Kidney epithelial cell (primary cell): ENCODE measurements at places on chromosomes 6 and 20. TPM values are rescaled to one million over a fixed set of nuclear protein-coding genes. Genes with fewer than 3 reads are reported as not detected.

DNA sequence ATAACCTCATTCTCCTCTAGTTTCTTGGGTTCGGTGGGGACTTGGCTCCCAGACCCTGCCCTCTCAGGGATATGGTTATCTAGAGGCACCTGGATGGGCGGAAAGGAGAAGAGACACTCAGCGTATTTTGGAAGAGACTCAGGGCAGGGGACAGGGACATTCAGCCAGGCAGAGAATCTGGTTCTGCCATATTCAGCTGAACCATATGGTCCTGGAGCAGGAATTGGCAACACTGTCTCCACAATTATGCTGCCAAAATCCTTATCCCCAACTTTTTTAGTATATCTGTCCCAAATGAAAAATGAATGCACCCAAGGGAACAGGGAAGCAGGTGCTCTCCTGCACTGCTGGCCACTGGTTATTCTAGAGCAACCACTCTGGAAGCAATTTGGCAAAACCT lies 17.7 kb downstream of the SDC4 start:
- DNase-seq = no peak

DNA sequence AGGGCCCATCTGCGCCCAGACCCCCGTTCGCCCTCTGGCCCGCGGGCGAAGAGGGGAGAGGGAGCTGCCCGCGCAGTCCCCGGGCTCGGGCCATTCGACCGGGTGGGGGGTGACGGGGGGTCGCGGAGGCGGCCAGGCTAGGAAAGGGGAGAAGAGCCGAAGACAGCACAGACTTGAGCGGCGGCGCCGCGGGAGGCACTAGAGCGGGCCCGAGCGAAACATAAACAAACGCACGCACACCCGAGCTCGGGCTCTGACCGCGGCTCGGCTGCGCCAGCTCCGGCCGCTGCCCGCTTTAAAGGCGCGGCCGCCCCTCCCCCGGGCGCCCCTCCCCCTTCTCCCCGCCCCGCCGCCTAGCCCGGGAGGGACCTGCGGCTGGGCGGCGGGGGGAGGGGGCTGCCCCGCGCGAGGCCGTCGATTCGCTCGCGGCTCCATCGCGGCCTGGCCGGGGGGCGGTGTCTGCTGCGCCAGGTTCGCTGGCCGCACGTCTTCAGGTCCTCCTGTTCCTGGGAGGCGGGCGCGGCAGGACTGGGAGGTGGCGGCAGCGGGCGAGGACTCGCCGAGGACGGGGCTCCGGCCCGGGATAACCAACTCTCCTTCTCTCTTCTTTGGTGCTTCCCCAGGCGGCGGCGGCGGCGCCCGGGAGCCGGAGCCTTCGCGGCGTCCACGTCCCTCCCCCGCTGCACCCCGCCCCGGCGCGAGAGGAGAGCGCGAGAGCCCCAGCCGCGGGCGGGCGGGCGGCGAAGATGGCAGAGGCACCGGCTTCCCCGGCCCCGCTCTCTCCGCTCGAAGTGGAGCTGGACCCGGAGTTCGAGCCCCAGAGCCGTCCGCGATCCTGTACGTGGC lies at the start of gene FOXO3:
TSS of gene FOXO3 (plus strand) at position 455 of the 846 bp plus-strand sequence. CDS start at position 747, 292 bp downstream.
- peak; percentile 65 for DNase-seq

GRCh38 chr6:38432479-38432878 lies 207.2 kb downstream of the BTBD9 start:
- no peak for DNase-seq

GRCh38 chr20:61954276-61955021 lies 111.2 kb downstream of the TAF4 start:
- no peak for DNase-seq

DNA sequence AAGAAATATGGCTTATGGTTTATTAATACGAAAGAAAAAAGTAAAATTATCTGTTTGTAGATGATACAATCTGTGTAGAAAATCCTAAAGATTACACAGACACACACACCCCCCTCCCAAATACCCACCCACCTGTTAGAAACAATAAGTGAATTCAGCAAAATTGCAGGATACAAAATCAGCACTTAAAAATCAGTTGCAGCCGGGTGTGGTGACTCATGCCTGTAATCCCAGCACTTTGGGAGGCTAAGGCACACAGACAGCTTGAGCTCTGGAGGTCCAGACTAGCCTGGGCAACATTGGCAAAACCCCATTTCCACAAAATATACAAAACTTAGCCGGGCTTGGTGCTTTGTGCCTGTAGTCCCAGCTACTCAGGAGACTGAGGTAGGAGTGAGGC lies 42.3 kb downstream of the NINL start:
- DNase-seq = no peak

DNA sequence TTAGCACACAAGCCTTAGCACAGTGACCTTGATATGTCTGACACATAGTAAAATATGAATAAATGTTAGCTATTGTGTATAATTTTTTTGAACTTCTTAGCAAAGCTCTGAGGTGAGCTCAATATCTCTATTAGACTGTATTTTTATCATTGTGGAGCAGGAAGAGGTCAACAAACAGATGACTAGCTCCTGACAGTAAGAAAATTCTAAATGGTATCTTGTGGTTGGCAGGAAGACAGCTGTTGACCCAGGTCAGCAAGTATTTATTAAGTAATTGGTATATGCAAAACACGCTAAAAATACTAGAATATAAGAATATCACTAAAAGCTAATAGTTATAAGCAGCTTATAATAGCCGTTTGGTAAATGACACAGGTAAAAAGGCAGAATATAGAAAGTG lies 77.5 kb upstream of the MARCKS start:
- no peak for DNase-seq

- DNase-seq = no peak
These were observed 11.8 kb downstream of the COL9A3 start for GRCh38 chr20:62828511-62829230.

DNA sequence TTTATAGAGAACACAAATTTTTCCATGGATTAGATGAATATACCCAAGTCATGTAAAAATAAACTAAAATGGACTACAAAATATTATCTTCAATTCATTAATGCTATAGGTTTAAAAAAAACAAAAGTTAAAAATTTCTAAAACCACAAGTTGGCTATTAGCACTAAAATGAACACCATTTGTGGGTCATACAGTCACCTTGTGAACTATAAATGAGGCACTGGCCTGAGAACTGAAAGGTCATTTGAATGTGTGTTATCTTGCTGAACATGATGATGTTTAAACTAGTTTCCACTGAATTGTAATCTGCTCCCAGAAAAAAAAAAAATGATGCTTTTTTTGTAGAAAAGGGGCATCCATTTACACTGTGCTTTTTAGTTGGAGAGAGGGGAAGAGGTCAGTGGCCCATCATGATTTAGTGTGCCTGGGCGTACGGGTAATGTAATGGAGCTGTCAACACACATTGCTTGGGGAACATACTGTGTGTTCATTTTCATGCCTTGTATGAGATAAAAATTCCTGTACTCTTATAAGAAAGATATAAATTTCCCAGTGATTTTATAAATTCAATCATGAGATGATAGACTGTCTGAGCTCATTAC lies 96.6 kb upstream of the FKBP1C start:
- no peak for DNase-seq

- no peak for DNase-seq
These were observed 12.4 kb upstream of the MYLK2 start for GRCh38 chr20:31806564-31807355.

- DNase-seq = peak; percentile 70
These were observed 49.9 kb upstream of the BMP5 start for GRCh38 chr6:55925292-55925691.

DNA sequence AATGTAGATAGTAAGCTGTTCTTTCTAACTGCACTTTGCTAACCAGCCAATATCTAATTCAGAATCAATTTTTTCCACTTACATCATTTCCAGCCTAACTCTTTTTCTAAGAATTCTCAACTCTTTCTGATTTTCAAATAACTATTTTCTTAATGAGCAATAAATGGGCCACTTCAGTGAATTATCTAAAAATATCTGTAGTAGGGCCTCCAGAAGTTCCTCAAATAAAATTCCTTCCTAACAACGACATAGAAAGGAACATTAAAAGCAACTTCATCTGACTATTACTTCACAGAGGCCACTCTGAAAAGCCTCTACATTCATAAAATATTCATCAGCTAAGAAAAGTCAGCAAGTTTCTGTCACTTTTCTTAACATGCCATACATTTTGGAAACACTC lies 4.8 kb downstream of the COL12A1 start:
- DNase-seq = no peak

DNA sequence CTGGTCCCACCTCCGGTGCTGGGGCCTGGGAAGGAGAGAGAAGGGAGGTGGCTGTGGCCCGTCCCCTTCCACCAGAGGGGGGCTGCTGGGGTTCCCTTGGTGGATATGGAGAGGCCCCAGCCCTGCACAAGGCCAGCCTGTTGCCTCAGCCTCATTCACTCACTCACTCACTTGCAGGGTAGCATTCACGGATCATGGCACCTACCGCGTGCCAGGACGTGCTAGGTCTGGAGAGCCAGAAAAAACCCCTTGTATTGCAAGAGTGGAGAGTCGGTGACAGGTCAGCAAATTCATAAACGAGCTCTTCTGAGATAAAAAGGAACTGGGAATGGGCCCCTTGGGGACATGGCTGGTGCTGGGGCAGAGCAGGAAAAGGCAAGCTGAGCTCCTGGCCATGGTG lies 6.4 kb upstream of the ZBTB46 start:
- DNase-seq = no peak

DNA sequence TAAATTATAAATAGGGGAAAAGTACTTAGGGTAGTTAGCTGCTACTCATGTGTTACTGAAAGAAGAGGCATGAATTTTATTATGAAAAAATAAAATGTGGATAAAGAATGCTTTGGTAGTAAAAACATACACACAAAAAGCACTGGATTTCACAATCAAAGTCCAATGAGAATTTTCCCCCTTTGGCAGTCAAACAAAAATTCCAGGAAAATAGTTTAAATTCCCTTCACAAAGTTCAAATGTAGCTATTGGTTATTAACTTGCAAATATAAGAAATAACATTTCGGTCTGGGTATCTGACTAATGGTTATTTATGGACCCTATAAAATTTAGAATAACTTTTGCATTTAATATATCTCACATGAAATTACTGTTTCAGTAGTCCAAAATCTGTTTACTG lies 210.4 kb downstream of the FOXC1 start:
- DNase-seq = no peak

DNA sequence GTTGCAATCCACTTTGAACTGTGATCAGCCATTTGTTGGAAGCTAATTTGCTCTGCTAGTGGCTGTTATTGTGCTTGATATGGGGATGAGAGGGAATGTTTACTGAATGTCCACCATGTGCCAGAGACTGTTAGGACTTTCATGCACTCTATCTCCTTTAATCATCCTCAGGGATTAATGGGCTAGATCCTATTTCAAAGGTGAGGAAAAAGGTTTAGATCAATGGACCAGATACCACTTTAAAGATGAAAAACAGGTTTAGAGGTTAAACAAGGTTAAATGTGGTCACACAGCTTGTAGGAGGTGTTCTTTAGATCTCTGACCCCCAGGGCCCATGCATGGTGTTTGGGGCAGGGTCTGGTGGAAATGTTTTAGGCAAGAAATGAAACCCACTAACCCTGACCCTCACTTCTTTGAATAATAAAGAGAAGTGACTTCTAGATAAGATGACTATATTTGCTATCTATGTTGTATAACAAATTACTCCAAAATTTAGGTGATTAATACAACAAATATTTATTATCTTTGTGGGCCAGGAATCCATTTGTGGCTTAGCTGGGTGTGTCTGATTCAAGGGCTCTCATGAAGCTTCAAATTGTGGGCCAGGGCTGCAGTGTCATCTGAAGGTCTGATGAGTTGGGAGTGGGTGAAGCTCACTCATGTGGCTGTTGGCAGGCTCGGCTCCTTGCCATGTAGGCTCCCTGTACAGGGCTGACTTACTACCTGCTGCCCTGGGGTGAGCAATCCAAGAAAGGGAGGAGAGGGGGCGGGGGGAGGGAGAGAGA lies 127.8 kb upstream of the FOXA2 start:
- DNase-seq = no peak

- DNase-seq = peak; percentile 79
These were observed 428.2 kb downstream of the BMP2 start for GRCh38 chr20:7195704-7196103.

DNA sequence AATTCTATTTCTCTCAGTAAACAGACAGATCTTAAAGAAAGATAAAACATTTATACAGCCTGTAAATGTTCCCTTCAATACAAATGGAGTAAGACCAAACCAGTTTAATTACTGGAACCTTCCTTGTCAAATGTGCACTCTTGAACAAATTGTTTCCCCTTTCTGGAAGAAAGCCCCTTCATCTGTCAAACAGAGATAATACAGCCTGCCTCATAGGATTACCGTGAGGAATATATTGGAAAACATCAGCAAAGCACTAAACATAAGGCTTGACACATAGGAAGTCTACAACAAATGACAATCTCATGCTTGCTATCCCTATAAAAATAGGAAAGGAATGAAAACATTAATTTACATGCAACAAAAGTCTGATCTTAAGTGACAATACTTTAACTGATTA lies 173.8 kb downstream of the PTPRK start:
- DNase-seq = no peak

GRCh38 chr6:31898383-31899011 lies 999 bp upstream of the EHMT2 start:
- no peak for DNase-seq

DNA sequence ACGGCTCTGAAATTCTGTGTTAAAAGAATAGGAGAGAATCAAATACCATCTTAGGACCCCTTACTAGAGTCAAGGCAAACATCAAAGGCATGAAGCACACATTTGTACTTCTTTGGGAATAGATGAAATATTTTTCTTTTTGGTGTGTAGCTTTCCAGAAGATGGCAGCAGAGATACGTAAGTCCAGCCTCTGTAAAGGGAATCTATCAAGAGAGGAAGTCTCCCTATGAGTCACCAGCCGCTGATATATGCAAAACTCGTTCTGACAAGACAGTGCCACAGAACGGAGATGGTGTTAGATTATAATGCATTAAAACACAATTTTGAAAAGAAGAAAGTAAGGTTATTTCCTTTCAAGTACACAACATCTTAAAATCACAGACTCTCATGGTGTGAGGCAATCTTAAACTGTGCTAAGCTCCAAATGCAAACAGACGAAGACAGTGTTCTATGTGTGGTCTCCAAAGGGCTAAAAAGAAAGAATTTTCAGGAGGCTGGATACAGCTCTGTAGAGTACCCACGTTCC lies 120.0 kb upstream of the AGPAT4 start:
- peak; percentile 77 for DNase-seq

- DNase-seq = no peak
These were observed 2.8 kb downstream of the COL9A3 start for GRCh38 chr20:62819494-62820174.

- DNase-seq = no peak
These were observed 40.5 kb upstream of the MPC1 start for GRCh38 chr6:166423051-166423745.

The TSBP1 gene
- not detected in 2 replicates for total RNA-seq

The CD93 gene
- 1.0 and 1.3 TPM in 2 replicates for total RNA-seq

The MRS2 gene
- 26.1 and 42.3 TPM in 2 replicates for total RNA-seq

The EDN3 gene
- total RNA-seq = not detected in 2 replicates

The HTR1B gene
- 1.5 and 2.3 TPM in 2 replicates for total RNA-seq

The TRIM10 gene
- total RNA-seq = not detected in 2 replicates

The ERVFRD-1 gene
- not detected in 2 replicates for total RNA-seq

The SOX12 gene
- total RNA-seq = 10.2 and 13.1 TPM in 2 replicates

The DUSP15 gene
- total RNA-seq = 4.1 and 4.5 TPM in 2 replicates

The PNLDC1 gene
- not detected in 2 replicates for total RNA-seq

The NNAT gene
- 20.3 and 25.0 TPM in 2 replicates for total RNA-seq

The CSTF1 gene
- total RNA-seq = 27.7 TPM in 2 replicates

The C6orf132 gene
- total RNA-seq = 18.9 and 24.2 TPM in 2 replicates

The XKR7 gene
- 0.08 and 0.34 TPM in 2 replicates for total RNA-seq
